Thoracic aorta (tissue), 2 donors: ENCODE measurements at places on chromosomes 6 and 20.

- peak; percentile 71 for DNase-seq
- no peaks in the 10 kb centered on the region for H3K27me3 ChIP-seq
- H3K4me1 ChIP-seq = peaks cover 56% of the 10 kb centered on the region
- H3K36me3 ChIP-seq = no peaks in the 10 kb centered on the region
- H3K4me3 ChIP-seq = peak overlapping the region; percentile 48
These were observed 376.9 kb downstream of the RNGTT start for GRCh38 chr6:88586371-88587149.

DNA sequence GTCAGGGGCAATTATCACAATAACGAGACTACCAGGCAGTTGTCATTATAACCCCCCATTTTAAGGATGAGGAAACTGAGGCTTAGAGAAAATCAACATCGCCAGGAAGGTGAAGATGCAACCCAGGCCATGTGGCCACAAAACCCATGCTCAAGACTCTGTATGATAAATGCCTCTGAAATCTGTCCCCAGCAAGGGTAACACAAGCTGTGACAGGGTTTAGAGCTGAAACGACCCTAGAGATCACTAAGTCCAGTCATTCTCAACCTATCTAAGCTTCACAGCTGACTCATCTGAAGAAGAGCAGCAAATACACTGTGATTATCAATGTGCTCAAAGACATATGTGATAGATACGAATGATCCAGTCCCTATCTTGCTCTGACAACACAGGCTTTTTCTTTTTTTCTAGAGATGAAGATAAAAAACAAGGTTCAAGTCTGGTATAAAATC, 47.0 kb downstream of the ARHGAP18 start:
- no peak overlapping the region for H3K4me3 ChIP-seq
- peaks cover 2% of the 10 kb centered on the region for H3K4me1 ChIP-seq
- no peaks in the 10 kb centered on the region for H3K27me3 ChIP-seq
- H3K36me3 ChIP-seq = no peaks in the 10 kb centered on the region
- no peak overlapping the region for H3K27ac ChIP-seq

- H3K4me1 ChIP-seq = no peaks in the 10 kb centered on the region
- no peak for DNase-seq
- no peaks in the 10 kb centered on the region for H3K36me3 ChIP-seq
- H3K4me3 ChIP-seq = no peak overlapping the region
These were observed 187.1 kb downstream of the SOX4 start for GRCh38 chr6:21780679-21781078.

- H3K4me3 ChIP-seq = peak overlapping the region; percentile 81
- H3K4me1 ChIP-seq = peaks cover 7% of the 10 kb centered on the region
- peak; percentile 16 for DNase-seq
- H3K27me3 ChIP-seq = no peaks in the 10 kb centered on the region
These were observed 16.6 kb upstream of the TRIM27 start for GRCh38 chr6:28940294-28940857.

- H3K4me1 ChIP-seq = no peaks in the 10 kb centered on the region
- H3K27ac ChIP-seq = peak overlapping the region; percentile 24
- no peaks in the 10 kb centered on the region for H3K36me3 ChIP-seq
- no peak for DNase-seq
- H3K4me3 ChIP-seq = peak overlapping the region; percentile 50
These were observed 680 bp downstream of the HLA-DPB1 start for GRCh38 chr6:33076406-33076934.

DNA sequence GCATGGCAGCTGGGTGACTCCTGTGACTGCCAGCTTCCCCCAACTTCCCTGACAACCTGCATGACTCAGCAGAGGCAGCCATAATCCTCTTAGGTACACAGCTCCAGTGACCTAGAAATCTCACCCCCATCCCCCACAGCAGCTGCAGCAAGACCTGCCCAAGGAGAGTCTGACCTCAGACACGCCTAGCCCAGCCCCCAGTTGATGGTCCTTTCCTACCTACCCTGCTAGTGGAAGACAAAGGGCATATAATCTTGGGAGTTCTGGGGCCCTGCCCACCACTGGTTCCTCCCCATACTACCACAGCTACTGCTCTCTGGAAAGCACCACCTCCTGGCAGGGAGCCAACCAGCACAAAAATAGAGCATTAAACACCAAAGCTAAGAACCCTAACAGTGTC, 90.2 kb downstream of the F13A1 start:
- no peaks in the 10 kb centered on the region for H3K27me3 ChIP-seq
- H3K4me1 ChIP-seq = no peaks in the 10 kb centered on the region
- no peak overlapping the region for H3K4me3 ChIP-seq
- no peak for DNase-seq
- H3K36me3 ChIP-seq = no peaks in the 10 kb centered on the region

DNA sequence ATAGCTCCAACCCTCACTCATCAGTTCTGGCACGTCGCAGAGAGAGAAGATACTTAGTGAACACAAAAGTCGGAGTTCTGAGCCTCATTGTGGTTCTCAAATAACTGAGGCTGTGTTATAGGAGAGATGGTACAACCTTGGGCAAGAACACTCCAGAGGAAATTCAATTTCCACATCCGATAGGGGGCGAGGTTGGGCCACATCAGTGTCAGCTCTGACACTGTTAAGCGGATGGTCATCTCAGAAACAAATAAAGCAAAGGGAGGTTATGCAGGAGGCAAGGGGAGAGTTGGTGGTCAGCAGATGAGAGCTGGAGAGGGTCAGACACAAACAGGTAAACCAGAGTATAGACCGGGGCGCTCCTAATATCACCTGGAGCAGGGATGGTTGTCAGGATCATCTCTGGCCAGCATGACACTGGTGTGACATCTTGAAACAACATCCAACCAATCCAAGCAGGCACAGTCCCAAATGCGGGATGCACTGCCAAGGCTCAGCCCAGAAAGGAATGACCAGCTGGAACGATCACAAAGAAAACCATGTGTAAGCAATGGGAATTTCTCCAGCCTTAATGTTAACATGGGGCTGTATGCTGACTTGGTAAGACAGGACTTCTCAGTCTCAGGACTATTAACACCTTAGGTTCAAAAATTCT, 331.8 kb downstream of the HACE1 start:
- H3K4me3 ChIP-seq = no peak overlapping the region
- no peaks in the 10 kb centered on the region for H3K27me3 ChIP-seq
- H3K36me3 ChIP-seq = no peaks in the 10 kb centered on the region
- no peak overlapping the region for H3K27ac ChIP-seq
- DNase-seq = peak; percentile 11

DNA sequence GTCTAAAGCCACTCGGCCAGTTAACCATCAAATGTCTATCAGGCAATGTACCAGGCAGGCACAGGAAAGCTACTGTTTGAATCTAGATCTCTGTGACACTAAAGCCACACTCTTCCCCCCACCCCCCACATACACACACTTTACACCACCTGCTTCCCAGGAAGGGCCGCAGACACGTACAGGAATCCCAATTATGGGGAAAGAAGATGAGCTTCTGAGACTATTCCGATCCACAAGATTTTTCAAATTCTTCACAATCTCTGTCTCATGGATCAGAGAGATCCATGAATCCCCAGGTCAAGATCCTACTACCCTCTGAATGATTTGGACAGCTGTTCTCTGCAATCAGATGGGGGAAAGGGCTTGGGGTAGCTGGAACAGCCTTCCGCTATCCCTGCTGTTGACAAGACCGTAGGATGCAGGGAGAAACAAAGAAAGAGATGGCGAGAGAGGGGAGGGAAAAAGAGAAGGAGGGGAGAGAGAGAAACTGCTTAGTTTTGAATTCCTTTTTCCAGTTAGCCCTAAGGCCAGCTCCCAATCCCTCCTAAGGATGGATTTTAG, 25.4 kb upstream of the RIMS4 start:
- no peaks in the 10 kb centered on the region for H3K36me3 ChIP-seq
- H3K4me1 ChIP-seq = no peaks in the 10 kb centered on the region
- DNase-seq = no peak
- no peaks in the 10 kb centered on the region for H3K27me3 ChIP-seq

GRCh38 chr6:3962291-3963280, 113.4 kb downstream of the FAM50B start:
- no peak overlapping the region for H3K27ac ChIP-seq
- H3K4me3 ChIP-seq = no peak overlapping the region
- H3K4me1 ChIP-seq = no peaks in the 10 kb centered on the region
- H3K36me3 ChIP-seq = no peaks in the 10 kb centered on the region

DNA sequence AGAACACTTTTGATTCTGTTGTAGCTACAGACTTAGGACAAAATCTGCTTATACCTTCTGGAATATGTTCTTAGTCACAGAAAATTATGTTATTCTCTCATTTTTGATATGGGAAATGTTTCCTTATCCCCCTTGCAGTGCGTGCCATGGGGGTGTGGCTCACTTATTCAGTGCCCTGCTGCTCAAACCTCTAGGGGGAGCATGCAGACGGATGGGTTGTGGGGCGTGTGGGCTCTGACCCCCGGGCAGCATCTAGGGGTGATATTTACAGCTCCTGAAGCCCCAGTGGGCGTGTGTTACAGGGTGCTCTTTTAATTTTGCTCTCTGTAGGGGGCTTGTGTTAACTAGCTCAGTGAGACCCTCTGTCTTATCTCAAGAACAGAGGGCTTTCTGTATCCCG, 61.3 kb upstream of the FERMT1 start:
- no peaks in the 10 kb centered on the region for H3K27me3 ChIP-seq
- no peak overlapping the region for H3K4me3 ChIP-seq
- no peaks in the 10 kb centered on the region for H3K36me3 ChIP-seq

DNA sequence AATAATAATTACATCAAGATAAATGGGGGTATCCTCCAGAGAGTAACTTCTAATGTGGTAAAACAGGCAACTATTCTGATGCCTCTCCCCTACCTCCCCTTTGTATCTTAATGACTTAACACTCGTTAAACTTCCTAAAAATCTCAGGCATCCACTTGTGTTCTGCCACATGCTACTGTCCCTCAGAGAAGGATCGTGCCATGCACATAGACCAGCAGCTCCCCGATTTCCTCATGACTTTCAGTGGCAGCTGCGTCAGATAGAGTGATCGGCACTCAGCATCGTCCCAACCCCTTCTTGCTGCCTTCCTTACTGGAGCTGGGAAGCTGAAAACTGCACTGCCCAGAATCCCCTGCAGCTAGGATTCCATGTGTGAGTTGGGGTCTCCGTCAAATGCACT, 32.1 kb downstream of the RIPOR2 start:
- no peak overlapping the region for H3K27ac ChIP-seq
- H3K36me3 ChIP-seq = no peaks in the 10 kb centered on the region
- H3K4me3 ChIP-seq = no peak overlapping the region
